Natural killer cell (primary cell): ENCODE measurements at places on chromosomes 2 and 18.
A peak's percentile ranks its signal among the peaks of the same experiment; 100 is the strongest.

- no peaks in the 10 kb centered on the region for H3K27me3 ChIP-seq
- H3K36me3 ChIP-seq = no peaks in the 10 kb centered on the region
- DNase-seq = no peak
- H3K4me1 ChIP-seq = no peaks in the 10 kb centered on the region
- H3K4me3 ChIP-seq = no peak overlapping the region
Measured at GRCh38 chr2:229372207-229372606, 101.1 kb upstream of the PID1 start.

DNA sequence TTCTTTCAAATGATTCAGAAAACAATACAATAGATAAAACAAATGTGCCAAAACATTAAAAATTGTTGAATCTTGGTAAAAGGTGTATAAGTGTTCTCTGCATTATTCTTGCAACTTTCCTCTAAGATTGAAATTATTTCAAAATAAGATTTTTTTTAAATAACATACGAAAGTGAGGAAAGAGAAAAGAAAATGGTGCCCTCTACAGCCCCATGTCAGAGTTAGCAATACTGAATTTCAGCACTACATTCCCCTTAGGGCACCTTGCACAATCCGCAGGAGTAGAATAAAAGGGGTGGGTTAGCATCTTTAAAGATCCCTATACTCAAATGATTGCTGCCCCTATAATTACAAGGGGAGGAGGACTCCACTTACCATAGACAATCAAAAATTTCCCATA is 433.7 kb downstream of the BCL11A start:
- no peak overlapping the region for H3K4me3 ChIP-seq
- DNase-seq = no peak

DNA sequence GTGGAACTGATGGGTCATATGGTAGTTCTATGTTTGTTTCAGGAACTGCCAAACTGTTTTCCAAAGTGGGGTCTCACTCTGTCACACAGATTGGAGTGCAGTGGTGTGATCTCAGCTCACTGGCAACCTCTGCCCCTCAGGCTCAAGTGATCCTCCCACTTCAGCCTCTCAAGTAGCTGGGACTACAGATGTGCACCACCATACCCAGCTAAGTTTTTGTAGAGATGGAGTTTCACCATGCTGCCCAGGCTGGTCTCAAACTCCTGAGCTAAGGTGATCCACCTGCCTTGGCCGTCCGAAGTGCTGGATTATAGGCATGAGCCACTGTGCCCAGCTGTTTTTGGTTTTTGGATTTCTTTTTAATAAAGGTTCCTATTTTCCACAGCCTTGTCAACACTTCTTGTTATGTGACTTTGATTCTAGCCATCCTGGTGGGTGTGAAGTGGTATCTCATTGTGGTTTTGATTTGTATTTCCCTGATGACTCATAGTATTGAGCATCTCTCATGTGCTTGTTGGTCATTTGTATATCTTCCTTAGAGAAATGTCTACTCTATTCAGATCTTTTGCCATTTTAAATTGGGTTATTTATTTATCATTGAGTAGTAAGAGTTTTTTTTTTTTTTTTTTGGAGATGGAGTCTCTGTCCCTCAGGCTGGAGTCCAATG is 22.8 kb downstream of the NPC1 start:
- H3K4me3 ChIP-seq = no peak overlapping the region
- H3K36me3 ChIP-seq = peaks cover 60% of the 10 kb centered on the region
- H3K4me1 ChIP-seq = peaks cover 14% of the 10 kb centered on the region
- no peaks in the 10 kb centered on the region for H3K27me3 ChIP-seq
- peak overlapping the region; percentile 8 for H3K27ac ChIP-seq
- DNase-seq = no peak

- no peaks in the 10 kb centered on the region for H3K36me3 ChIP-seq
- DNase-seq = no peak
Measured at GRCh38 chr2:109124982-109125592, 3.9 kb upstream of the SH3RF3 start.

- H3K36me3 ChIP-seq = no peaks in the 10 kb centered on the region
- H3K27ac ChIP-seq = no peak overlapping the region
- no peak for DNase-seq
- no peak overlapping the region for H3K4me3 ChIP-seq
Measured at GRCh38 chr2:73063472-73063871, 8.0 kb downstream of the SFXN5 start.

GRCh38 chr18:62992877-62993365 is 277.6 kb downstream of the PHLPP1 start:
- H3K27me3 ChIP-seq = peaks cover 4% of the 10 kb centered on the region
- no peaks in the 10 kb centered on the region for H3K4me1 ChIP-seq
- no peak overlapping the region for H3K4me3 ChIP-seq

DNA sequence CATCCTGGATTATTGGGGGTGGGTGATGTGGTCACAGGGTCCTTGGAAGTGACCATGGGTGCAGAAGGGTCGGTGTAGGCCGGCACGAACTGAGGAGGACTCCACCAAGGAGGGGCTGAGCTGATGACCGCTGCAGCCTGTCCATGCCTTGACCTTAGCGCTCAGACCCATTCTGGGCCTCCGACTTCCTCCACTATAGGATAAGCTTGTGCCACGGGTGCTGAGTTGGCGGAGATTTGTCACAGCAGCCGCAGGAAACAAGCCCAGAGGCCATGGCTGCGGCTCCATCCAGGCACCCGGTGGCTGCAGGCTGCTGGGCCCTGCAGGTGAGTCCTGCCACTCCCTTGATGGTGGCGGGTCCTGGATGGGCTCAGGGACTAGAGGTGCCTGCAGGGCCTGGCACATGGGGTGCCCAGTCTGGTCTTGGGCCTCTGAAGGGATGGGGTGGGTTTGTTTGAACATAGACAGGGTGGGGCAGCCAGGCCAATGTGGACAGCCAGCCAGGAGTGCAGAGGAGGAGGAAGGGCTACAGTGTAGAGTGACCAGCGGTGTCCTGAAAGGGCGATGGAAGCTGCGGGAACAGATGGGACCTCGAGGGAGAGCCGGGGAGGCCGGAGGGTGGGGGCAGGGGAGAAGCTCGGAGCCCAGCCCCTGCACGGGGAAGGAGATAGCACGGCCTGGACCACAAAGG is 84.8 kb downstream of the SEPTIN10 start:
- no peaks in the 10 kb centered on the region for H3K4me1 ChIP-seq
- H3K27me3 ChIP-seq = no peaks in the 10 kb centered on the region
- no peak overlapping the region for H3K27ac ChIP-seq
- no peak overlapping the region for H3K4me3 ChIP-seq
- H3K36me3 ChIP-seq = no peaks in the 10 kb centered on the region

- H3K4me1 ChIP-seq = no peaks in the 10 kb centered on the region
- no peaks in the 10 kb centered on the region for H3K27me3 ChIP-seq
- no peak for DNase-seq
- no peak overlapping the region for H3K4me3 ChIP-seq
Measured at GRCh38 chr2:132678483-132678882, 8.5 kb upstream of the LYPD1 start.
